CD4-positive, alpha-beta T cell treated with Interleukin-1 beta for 1 hour (primary cell): ENCODE measurements at places on chromosomes 2 and 18.

- peak; percentile 51 for DNase-seq
Observed at GRCh38 chr2:160493227-160494028, at the start of gene RBMS1. Gene RBMS1, minus strand, starts transcription at chr2:160493807. Its CDS starts 444 bp downstream, at chr2:160493363.

- DNase-seq, result no peak
Observed at GRCh38 chr2:120437604-120438000, 91.7 kb downstream of the INHBB start.

GRCh38 chr2:64477979-64478378 is 24.0 kb downstream of the LGALSL start:
- DNase-seq, result no peak

DNA sequence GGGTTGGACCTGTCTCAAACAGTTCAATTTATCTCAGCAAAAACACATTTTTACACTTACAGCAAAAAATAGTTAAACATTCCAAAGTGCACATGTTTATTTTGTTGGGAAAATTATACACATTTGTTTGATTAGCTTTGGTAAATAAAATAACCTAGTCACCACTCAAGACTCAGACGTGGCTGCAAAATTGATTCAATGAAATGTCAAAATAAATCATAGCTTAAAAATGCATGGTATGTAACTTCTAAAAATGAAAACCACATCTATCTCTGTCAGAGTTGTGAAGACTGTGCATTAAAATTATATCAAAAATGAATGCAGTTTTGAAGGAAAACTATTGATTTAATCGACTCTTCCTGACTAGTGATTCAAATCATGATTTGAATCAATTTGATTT is 56.7 kb downstream of the GALNT14 start:
- DNase-seq, result no peak

DNA sequence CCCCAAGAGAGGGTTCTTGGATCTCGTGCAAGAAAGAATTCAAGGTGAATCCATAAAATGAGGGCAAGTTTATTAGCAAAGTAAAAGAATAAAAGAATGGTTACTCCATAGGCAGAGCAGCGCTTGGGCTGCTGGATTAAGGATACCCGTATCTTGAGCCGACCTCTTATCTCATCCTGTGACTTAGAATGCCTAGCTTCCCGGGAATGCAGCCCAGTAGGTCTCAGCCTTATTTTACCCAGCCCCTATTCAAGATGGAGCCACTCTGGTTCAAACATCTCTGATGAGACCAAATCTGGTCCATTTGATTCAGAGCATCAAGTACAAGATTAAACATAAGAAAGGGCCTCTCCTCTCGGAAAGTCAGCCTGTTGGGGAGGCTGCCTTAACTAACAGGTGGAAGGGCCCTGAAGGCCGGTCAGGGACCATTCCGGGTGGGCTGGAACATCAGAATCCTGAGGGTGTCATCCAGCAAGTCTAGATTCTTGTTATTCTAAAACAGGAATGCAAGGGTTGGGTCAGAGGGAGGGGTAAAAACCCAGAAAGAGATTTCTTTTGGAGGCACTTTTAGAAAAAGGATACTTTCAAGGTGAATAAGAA is 5.8 kb downstream of the PSD4 start:
- DNase-seq, result no peak

- DNase-seq, result no peak
Observed at GRCh38 chr2:15905267-15905645, 35.1 kb upstream of the MYCN start.

- DNase-seq, result no peak
Observed at GRCh38 chr2:61690078-61690596, 152.0 kb upstream of the XPO1 start.

GRCh38 chr2:76311728-76312127 is 601.0 kb upstream of the GCFC2 start:
- DNase-seq, result no peak

GRCh38 chr18:71223486-71223885 is 934.6 kb downstream of the SOCS6 start:
- no peak for DNase-seq

- DNase-seq, result no peak
Observed at GRCh38 chr2:191730263-191730662, 52.3 kb downstream of the NABP1 start.

GRCh38 chr2:73215254-73215653 is 1.2 kb downstream of the SMYD5 start:
- no peak for DNase-seq

GRCh38 chr2:102951249-102951648 is 189.4 kb downstream of the TMEM182 start:
- DNase-seq, result no peak

DNA sequence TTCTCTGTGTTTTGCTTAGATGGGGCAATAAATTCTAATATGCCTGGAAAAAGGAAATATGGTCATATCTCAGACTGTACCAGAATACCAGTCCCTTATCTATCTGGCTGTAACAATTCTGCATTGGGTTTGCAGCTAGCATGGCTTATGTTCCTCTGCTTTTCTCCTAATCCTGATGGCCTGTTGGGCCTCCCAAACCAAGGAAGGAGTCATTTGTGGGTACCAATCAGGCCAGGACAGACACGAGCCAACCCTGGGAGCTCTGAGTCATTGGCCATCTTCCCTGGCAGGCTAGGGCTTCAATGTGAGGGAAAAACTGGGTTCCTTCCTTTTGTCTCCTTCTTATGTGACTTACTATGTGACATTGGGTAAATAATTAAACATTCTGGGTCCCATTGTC is 12.0 kb downstream of the SMARCAL1 start:
- no peak for DNase-seq

- no peak for DNase-seq
Observed at GRCh38 chr2:182316950-182317349, 109.9 kb downstream of the PDE1A start.
